Activated gamma-delta T cell treated with Interleukin-2 at 50 U/mL for 16 hours (primary cell): ENCODE measurements at places on chromosomes 13 and 19.

- DNase-seq: peak; percentile 96
Measured at GRCh38 chr13:99200432-99201167, at the start of gene UBAC2. UBAC2 (plus strand) TSS chr13:99200854; CDS start chr13:99200909, 55 bp downstream.

DNA sequence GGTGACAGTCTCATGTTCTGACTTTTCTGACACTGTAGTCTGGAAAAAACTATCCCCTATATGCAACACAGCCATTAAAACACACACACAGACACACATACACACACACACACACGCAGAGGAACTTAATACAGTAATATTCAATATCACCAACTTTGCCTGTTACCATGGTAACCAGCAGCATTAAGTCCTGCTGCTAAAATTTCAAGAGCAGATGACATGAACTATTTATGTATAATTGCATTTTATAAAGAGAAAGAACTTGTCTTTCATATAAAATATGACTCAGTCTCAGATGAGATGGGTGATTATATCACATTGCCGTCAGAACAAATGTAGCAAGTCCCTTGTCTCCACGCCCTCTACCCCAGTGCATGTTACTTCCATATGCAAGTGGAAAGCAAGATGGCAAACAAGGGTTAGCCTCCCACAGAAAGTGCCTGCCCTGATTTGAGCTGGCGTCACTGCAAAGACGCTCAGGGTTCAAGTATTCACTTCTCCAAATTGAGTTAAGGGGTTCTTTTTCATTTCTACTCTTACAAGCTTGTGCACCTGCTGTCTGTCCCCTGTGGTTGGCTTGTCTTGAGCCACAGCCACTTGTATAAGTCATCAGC is 576.8 kb downstream of the UQCRFS1 start:
- DNase-seq: no peak

DNA sequence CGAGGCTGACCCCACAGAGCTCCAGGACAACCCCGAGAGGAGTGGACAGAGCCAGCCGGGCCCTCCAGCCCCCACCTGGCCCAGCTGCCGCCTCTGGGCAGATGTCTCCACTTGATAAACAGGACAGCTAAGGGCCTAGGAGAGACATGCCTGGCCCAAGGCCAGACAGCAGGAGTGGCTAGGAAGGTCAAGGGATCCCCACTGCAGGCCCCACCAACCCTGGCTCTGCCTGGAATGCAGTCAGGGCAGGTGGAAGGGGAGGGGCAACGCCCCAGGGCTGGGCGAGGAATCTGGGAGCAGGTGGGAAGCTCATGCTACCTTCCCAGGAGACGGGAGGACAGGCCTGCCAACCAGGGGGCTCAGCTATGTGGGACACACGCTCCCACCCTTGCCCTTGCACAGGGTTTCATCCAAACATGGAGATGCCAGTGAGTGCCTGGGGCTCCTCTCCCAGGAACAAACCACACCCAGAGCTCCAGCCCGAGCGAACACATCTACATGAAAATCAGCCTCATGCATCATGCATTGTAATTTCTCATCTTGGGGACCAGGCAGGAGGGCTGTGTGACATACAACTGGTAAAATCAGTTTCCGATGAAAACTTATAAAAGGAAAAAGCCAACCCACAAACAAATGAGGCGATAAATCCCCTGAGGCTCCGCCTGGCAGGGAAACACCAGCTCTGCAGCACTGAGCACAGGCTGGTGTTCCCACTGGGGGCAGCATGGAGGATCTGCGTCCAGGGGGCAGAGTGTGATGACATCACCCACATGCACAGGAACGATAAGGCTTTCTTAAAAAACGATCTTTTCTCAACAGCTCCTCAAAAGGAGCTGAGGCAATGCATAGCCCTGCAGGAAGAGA is 25.0 kb downstream of the SH3GL1 start:
- DNase-seq: no peak

- DNase-seq: no peak
Measured at GRCh38 chr13:93398167-93399035, 171.8 kb downstream of the GPC6 start.

- DNase-seq: no peak
Measured at GRCh38 chr19:30722761-30723160, 350.6 kb downstream of the ZNF536 start.

- DNase-seq: no peak
Measured at GRCh38 chr19:42216653-42217519, 591 bp downstream of the DEDD2 start.

- no peak for DNase-seq
Measured at GRCh38 chr13:94119360-94119936, 360.0 kb downstream of the DCT start.

GRCh38 chr13:42762251-42762650 is 19.1 kb upstream of the FAM216B start:
- no peak for DNase-seq

GRCh38 chr13:50255639-50256038 is 240.4 kb downstream of the KCNRG start:
- DNase-seq: no peak

DNA sequence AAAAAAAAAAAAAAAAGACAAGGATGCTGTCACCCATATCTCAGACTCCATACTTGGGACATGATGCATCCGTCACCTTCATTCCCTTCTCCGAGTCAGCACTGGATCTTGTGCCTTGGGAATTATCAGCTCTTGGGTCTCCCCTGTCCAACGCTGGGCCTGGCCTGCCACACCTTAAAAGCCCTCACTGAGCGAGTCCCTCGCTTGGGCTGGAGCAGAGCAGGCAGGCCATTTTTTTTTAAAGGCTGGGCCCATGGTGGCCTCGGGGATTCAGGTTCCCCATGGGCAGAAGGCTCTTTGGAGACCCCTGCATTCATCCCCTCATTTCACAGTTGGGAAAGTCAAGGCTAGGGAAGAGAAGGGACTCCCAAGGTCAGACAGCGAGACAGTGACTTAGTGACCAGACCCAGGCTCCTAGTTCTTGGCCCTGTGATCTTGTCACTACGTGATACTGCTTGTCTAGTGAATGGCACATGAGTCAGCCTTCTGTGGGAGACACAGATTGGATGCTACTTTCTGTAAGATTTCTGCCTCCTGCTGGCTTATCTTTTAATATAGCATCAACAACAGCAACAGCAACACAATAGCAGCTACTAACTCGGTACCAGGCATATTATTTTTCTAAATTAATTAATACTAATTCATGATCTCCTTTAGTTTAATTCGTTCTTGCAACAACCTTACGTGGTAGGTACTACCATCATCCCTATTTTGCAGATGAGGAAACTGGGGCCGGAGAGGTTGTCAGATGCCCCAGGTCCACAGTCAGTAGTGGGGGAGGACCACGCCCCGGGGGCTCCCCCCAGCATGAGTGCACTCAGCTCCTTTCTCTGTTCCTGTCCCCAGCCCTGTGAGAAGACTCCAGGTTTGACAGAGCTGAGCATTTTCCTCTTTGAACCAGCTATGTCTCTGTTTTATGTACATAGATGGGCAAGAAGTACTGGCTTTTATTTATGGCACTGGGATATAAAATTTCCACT is 27.4 kb upstream of the ZNF536 start:
- DNase-seq: no peak

GRCh38 chr13:77697217-77698103 is at the start of gene SLAIN1:
SLAIN1 (plus strand) TSS chr13:77697687; CDS start chr13:77697914, 227 bp downstream.
- peak; percentile 80 for DNase-seq

GRCh38 chr13:75443356-75443958 is 38.5 kb downstream of the TBC1D4 start:
- no peak for DNase-seq

DNA sequence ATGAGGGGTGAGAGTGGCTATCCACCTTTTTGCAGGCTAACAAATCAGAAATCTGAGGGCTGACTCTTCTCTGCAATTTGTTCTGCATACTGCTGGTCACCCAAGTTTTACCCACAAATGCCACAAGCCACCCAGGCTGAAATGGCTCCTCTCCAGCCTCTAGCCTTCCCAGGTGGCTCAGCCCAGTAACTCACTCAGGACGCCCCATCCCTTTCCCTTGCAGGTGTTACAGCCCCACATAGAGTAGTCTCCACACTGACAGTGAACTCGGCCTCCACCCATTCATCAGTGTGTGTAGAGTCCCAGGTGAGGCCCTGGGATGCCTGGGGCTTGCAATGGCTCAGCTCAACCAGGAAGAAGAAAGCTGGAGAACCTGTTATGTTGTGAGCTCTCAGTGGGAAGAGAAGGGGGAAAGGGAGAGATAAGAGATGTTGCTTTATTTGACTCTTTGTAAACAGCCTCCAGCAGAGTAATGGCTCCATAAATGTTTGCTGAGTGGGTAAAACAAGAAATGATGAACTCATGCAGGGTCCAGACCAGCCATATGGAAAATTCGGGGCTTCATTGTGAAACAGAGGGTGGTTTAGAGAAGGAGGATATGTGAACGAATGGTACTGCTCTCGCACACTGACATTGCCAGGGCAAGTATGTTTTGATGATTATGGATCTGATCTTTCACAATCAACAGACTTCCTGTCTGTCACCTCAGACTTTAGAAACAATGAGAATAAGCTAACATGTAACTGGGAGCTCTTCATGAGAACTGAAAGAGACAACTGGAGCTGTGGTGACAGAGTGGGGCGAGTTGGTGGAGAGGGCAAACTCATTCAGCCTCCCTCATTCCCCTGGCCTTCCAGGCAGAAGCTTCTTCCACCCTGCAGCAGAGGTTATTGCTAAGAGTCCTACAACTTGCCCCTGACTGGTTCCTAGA is 74.2 kb upstream of the RFC3 start:
- DNase-seq: no peak

- DNase-seq: no peak
Measured at GRCh38 chr13:45060062-45060461, 60.2 kb upstream of the GTF2F2 start.

- DNase-seq: no peak
Measured at GRCh38 chr19:1360818-1361461, 22.8 kb upstream of the NDUFS7 start.

DNA sequence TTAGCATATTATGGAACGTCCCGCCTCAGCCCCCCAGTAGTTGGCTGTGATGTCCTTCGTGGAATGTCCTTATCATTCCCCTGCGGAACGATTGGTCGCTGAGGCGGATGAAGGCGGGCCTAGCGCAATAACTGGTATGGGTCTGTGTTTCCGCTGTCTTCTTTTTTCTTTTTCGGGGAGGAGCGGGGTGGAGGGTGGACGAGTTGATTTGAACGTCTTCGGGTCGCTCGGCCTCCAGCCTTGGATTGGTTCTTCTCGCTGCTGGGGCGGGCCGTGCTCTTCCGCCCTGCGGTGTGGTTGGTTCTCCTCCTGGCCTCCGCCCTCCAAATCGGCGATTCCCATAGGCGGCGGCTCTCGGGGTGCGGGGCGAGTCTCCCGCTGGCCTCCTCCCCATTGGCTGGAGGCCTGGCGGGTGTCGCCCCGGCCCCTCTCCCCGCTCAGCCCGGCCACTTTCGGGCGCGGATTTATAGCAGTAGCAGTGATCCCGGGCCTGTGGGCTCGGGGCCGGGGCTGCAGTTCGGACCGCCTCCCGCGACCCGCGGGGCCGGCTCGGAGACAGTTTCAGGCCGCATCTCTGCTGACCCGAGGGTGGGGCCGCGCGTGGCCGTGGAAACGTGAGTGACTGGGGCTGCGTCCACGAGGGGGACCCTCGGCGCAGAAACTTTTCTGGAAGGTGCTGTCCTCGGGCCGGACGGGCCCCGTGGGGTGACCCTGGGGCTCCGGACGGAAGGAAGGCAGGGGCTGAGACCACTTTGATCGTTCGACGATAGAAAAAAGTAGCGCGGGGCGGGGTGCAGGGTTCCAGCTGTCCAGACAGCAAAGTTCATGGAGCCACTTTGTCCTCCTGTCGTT is 2.1 kb downstream of the ING1 start:
- DNase-seq: peak; percentile 96
